Activated T-helper 1 cell treated with anti-CD3 and anti-CD28 coated beads, Interleukin-12 subunit alpha, Interleukin-12 subunit beta, Interleukin-2, Interleukin-4 antibody, amounts not matched to agents 30 ng/mL and 10 ng/mL and 1 ng/mL, durations not matched to agents 14 hours and 24 hours and 36 hours (primary cell): ENCODE measurements at places on chromosomes 2 and 18.

GRCh38 chr18:42363446-42364441 is 408.7 kb downstream of the PIK3C3 start:
- DNase-seq = no peak

DNA sequence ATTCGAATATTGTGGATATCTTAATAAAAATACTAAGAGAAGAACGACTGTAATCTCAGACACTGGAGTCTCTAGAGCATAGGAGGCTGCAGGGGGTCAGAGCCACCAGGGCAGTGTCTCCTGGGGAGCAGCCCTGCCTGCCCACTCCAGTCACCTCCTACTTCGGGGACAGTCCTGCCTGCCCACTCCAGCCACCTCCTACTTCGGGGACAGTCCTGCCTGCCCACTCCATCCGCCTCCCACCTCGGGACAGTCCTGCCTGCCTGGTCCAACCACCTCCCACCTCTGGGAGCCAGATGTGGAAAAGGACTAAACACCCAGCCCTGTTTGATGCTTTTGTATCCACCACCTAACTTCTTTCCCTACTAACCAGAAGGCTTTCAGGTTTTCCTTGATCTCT is 350.1 kb upstream of the SMIM21 start:
- no peak for DNase-seq

- DNase-seq = no peak
Measured at GRCh38 chr2:190662754-190663153, 13.9 kb downstream of the NAB1 start.

- no peak for DNase-seq
Measured at GRCh38 chr2:239149501-239149900, 251.3 kb downstream of the HDAC4 start.

GRCh38 chr18:58865033-58865590 is 435 bp downstream of the ZNF532 start:
- no peak for DNase-seq

DNA sequence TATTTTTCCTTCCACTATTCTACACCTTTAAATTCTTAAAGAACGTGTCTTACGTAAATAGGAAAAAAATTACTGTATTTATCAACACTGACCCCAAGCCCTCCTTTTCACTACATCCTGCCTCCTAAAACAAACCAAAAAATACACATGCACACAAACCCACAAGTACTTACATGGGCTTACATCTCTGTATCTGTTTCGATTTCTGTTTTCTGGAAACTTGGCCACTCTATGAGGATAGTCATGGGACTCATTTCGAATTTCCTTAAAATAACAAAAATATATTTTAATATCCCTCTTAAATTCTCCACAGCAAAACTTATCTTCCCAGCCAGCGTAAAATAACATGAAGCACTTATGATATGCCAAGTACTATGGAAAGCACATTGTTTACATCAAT is 25.0 kb downstream of the PTPN2 start:
- no peak for DNase-seq

GRCh38 chr2:10665833-10666232 is 23.9 kb downstream of the NOL10 start:
- DNase-seq = no peak

- no peak for DNase-seq
Measured at GRCh38 chr2:140658760-140659692, 1471.8 kb downstream of the LRP1B start.

DNA sequence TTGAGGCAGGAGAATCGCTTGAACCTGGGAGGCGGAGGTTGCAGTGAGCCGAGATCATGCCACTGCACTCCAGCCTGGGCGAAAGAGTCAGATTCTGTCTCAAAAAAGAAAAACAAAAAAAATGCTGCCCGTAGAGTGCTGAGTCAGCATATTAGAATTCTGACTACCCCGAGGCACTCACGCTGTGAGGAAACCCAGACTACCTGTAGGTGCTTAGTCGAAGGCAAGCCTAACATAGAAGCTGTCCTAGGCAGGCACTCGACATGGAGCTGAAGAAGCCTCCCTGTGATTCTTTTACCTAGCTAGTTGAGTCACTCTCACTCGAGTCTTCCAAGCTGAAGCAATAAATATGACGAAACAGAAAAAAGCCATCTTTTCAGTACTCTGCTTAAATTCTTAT is 1323.2 kb upstream of the DDX18 start:
- DNase-seq = no peak

DNA sequence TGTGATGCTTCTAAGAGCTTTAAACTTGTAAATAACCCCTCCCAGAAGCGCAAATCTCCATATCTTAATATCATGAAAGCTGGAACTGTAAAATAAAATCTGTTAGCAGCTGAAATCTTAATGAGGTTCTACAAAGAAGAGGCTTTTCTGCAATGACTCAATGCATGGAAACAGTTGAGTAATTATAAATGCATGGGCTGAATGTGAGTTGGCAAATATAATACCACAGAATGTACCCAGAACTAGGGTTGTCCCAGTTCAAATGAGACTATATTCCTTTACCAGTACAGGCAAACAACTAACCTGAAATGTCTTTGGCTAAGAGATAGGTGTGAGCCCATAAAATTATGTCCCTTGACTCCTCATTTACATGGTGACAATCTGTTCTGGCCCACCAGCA is 52.9 kb downstream of the SATB2 start:
- DNase-seq = no peak

DNA sequence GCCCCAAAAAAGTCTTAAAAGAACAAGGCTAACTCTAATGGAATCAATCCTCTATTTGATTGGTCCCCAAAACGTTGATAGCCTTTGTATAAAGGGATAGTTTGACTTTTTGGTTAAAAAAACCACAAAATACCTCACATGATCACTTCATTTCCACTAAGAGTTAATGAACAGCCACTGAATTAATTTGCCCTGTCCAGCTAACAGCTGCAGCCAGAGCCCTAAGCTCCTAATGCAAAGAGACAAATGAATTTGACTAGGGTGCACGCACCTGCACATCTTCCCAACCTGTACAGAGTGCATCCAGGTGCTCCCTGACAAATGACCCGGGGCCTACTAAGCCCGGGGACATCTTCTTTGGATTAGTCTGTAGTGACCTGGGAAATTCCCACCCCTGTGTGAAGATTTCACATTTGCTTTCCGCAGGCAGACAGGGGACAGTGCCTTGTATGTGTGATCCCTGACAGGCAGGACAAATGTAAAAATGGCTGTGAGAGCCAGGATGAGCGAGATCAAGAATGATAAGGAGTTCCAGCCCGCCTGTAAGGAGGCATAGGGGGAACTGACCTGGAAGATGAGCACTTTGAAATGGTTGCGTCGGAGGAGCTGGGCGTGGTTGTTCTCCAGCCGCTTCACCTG is 893 bp downstream of the CAVIN2 start:
- DNase-seq = no peak

DNA sequence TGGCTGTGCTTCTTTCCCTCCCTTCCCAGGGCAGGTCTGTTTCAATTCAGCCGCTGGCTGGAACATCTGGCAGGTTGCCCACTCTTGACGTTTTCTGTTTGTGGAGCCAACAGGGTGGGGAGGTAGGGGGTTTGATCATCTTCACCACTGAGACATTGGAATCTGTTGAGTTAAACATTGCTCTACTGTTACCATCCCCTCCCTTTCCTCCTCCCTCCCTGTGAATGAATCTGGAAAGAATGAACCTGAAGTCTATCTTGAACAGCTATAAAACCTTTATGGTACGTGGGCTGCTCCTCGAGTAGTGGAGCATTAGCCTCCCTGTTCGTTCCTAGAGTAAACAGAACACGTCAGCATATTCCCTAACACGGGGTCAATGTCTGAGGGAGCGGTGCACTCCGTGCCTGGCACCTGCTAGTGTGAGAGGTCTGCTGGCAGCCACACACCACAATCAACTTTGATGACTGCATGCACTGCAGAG is 249.9 kb upstream of the RBBP8 start:
- DNase-seq = no peak

GRCh38 chr2:235689427-235689853 is 195.6 kb downstream of the AGAP1 start:
- DNase-seq = no peak

- no peak for DNase-seq
Measured at GRCh38 chr2:204748286-204748685, 203.0 kb downstream of the PARD3B start.

DNA sequence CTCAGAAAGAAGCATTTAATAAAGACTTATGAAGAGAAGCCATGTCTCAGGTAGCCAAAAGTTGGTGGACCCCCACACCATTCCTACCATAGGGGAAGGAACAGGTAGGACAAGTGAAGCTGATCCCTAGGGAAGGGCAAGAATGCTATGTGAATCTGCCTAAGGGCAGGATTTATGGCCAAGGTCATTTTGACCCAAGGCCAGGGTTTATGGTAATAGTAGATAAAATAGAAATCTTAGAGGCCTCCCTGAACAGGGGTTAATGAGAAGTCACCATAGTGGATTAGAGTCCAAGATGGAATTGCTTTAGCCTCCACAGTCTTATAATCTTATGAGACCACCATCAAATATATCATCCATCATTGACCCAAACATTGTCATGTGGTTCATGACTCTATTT is 26.0 kb upstream of the UBE2F start:
- no peak for DNase-seq

GRCh38 chr2:215191477-215191876 is 53.1 kb upstream of the ABCA12 start:
- DNase-seq = no peak

- DNase-seq = no peak
Measured at GRCh38 chr2:195659114-195659513, 2.1 kb downstream of the SLC39A10 start.

GRCh38 chr2:3174626-3175567 is 202.7 kb downstream of the EIPR1 start:
- no peak for DNase-seq

GRCh38 chr2:113158884-113159553 is 14.8 kb upstream of the PSD4 start:
- DNase-seq = no peak

DNA sequence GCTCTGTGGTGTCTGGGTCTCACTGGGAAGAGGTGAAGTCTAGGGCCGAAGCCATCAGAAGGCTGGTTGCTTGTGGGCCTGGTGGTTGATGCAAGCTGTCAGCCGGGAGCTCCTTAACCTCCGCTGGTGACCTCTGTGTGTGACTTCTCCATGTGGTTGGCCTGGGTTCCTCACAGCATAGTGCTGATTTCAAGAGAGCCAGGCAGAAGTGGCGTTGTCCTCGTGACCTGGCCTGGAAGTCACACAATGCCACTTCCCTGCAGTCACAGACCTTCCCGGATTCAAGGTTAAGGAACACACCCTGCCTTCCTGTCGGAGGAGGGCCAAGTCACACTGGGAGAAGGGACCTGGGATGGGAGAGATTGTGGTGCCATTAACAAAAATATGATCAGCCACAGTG is 303.7 kb upstream of the HS6ST1 start:
- DNase-seq = no peak

DNA sequence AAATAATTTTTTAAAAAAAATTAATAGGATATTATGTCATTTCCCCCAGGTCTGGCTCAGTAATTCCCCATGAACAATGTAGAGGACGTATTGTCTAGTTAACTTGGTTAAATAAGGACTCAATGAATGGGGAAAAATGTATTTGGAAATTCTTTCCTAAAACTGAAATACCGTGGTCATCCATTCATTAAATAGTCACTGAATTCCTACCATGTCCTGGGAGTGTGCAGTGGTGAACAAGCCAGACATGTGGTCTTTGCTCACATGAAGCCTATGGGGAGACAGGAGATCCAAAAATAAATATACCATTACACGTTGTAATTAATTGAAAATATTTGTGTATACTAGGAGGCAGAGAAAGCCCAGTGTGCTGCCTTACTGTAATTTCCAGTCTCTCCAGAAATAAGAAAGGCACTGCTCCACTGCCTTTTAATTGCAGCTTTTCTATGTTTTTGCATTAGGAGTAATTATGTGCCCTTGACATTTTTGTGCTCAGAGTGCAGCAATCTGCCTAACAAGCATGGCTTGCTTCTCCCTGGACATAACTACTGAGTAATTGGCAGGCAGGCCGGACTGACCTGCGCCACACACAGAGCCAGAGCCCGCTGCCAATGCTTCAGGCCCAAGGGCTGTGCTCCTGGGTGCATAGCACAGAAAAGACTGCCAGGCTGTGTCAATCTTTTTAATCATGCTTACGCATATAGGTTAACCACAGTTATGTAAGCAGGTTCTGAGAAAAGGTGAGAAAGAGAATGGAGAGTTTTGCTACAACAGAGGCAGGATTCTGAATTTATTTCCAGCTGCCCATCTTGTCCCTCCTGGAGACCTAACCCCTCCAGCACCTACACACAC is 22.2 kb upstream of the TTC39C start:
- DNase-seq = peak; percentile 28

- DNase-seq = no peak
Measured at GRCh38 chr2:128557831-128558241, 239.2 kb upstream of the HS6ST1 start.

GRCh38 chr2:119522671-119523070 is 1.6 kb downstream of the SCTR start:
- no peak for DNase-seq

DNA sequence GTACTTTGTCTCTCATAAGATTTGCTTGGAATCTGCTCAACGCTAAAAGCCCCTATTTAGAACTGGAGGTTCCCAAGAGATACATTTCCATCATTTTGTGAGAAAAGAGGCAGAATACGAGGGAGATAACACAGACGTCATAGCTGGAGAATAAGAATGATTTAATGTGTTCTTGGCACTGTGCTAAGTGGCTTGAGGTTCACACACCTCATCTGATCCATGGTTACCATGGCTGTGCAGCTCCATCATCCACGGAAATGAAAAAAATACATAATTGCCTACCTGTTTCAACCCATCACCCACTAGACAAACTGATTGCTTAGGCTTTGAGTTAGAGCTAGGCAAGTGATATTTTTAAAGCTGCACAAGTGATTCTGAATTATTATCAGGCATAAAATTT is 227.6 kb downstream of the SLC8A1 start:
- no peak for DNase-seq

GRCh38 chr2:41847744-41848441 is 199.9 kb upstream of the PKDCC start:
- DNase-seq = no peak

DNA sequence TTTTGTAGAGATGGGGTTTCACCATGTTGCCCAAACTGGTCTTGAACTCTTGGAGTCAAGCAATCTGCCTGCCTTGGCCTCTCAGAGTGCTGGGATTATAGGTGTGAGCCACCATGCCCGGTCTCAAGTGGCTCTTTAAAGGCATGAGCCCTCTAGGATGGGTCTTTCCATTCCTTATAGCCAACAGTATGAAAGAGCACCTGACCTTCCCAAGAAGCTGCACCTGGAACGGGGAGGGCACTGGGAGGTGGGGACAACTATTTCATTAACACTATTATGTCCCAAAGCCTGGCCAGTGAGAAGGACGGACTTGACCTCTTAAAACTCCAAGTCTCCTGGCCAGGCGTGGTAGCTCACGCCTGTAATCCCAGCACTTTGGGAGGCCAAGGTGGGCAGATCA is 149.7 kb downstream of the ZFP36L2 start:
- no peak for DNase-seq
